ENCODE measurements at places on chromosomes 13 and 19. TPM values are rescaled to one million over a fixed set of nuclear protein-coding genes. Genes with fewer than 3 reads are reported as not detected.

DNA sequence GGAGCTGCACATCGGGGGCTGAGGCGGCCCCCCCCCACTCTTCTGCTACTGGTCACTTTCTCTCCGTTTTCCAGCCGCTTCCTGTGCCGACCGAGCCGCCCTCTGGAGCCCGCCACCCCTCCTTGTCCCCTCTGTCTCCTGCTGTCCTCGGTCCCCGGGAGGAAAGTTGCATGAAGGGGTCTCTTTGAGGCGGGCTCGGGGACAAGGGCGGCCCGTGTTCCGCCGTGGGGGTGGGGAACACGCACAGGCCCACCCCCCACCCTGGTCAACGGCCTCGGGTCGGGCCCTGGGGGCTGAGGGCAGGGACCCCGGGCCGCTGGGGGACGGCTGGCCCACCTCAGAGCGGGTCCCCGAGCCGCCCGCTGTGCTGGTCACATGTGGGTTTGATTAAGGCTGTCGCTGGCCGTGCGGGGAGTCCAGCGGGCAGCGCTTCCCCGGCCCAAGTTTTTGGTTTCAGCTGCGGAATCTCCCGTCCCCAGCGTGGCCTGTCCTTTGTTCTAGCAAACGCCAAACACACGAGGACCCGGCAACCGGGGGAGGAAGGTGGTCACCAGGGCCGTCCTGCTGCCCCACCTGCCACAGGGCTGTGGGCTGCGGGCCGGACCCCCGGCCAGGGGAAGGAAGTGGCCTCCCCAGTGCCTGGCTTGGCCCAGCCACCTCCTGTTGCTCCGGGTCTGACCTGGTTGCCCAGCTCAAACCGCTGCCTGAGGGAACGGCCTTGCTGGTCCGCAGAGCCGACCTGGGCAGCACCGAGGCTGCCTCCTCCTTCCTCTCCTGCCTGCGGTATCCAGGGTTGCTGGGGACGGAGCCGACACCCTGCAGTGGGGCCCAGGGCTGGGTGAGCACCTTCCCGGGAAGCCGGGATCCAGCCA is 1.9 kb downstream of the EFNA2 start:
- no peak for DNase-seq

- DNase-seq: no peak
These were observed 786.0 kb upstream of the KLHL1 start for GRCh38 chr13:70894258-70894657.

GRCh38 chr13:30585748-30586262 is 31.9 kb upstream of the USPL1 start:
- no peak for DNase-seq

- peak; percentile 34 for DNase-seq
These were observed 21.0 kb upstream of the DPP9 start for GRCh38 chr19:4744451-4745174.

GRCh38 chr19:39160889-39161672 is 35.5 kb downstream of the PAK4 start:
- peak; percentile 57 for DNase-seq

- DNase-seq: no peak
These were observed 3.1 kb downstream of the AKAP11 start for GRCh38 chr13:42275098-42275471.

DNA sequence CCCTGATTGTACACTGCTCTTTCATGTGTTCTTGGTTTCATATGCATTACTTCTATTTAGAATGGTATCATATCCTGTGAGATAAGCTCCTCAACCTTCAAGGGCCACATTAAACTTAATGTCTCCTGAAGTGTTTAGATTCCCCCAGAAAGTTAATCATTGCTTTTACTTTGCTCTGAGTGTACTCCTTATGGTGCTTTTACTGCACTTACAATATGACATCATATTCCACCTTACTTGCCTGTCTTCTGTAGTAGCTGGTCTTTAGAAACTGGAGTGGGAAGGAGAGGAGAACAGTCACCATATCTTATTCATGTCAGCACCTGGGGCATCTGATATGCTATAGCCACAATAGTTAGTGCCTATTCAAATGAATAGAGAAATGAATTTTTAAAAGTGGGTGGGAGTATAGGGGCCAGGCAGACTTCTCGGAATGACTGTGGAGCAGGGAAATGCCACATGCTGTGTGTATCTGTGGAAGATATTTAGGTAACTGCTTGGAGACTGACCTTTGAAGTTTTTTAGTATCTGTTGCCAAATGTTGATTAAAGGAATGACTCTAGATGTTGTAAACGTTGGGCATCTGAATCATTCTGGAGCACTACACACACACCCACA is 40.2 kb downstream of the SLAIN1 start:
- DNase-seq: no peak

- DNase-seq: no peak
These were observed 6.7 kb upstream of the GNA15 start for GRCh38 chr19:3129112-3129511.

DNA sequence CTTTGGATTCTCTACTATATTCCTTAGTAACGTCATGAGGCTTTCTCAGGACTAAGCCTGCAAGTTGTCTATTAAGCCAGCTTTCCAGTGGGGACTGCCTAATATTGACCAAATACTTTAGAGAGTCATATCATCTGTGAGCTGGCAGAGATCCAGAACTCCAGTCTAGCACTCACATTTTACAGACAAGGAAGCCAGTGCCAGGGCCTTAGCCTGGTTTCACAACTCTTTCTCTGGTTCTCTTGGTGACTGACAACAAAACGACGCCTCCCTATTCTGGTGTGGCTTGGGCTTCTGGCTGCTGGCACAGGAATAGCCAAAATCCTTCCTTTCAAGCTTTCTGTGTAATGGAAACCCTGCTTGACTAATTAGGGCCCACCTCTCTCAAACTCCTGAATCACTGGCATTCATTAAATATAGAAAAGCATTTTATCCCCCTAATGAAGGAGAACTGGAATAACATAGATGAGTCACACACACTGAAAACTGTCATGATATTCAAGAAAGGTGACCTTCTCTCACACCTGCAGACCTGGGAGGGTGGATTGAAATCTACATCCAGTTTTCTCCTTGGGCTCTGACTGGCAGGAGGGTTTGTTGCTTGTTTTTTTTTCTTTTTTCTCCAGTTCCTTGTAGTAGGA is 75.2 kb upstream of the UBL3 start:
- no peak for DNase-seq

GRCh38 chr13:99873832-99874430 is 97.6 kb downstream of the ZIC5 start:
- no peak for DNase-seq

GRCh38 chr13:100443278-100443997 is 145.2 kb downstream of the GGACT start:
- DNase-seq: no peak

GRCh38 chr19:15551293-15552004 is 43.1 kb downstream of the CYP4F22 start:
- no peak for DNase-seq

- no peak for DNase-seq
These were observed 23.1 kb upstream of the EIF3G start for GRCh38 chr19:10142701-10143375.

DNA sequence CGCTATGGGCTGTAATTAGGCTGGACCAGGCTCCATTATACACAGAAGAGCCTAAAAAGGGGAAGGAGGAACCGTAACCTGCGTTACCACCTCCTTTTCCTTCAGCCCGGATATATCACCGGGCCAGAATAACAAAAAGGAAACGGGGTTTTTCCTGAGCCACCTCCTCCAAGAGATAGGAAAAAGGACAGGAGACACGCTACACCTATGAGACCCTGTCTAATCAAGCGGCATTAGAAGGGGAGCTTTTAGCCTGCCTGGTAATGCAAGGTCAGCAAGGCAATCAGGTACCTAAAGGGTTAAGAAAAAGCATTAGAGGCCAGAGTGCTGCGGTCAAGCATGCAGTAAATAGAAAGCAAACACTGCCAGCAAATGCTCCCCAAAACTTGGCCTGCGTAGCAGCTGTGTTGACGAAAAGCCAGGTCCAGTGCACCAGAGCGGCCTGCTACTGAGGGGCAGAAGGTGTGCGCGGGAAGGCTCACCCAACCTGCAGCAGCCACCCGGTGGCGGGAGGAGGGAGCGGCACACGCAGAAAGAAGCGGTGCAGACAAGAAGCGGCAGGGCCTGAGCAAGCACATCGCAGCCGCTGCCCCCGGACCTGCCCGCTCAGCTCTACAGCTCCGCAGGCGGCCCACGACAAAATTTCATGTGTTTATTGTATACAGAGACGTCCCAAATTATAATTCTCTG is 1466.1 kb downstream of the UQCRFS1 start:
- peak; percentile 78 for DNase-seq

DNA sequence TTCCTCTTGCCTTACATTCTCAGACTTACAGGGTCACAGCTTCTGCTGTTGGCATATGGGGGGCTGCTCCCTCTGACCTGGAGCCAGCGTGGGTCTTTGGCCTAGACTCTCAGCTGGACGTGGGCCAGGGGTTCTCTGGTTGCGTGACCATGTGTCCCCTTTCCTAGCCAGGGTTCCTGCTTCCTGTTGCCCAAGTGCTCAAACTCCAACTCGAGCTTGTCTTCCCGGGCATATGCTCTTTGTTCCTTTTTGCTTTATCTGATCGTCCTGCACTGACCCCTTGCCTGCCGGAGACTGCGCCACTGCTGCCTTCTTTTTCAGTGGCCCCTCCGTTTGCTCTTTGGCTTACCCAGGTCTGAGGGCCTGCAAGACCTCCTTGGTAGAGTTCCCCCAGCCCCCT is 25.3 kb upstream of the GPR183 start:
- DNase-seq: no peak

DNA sequence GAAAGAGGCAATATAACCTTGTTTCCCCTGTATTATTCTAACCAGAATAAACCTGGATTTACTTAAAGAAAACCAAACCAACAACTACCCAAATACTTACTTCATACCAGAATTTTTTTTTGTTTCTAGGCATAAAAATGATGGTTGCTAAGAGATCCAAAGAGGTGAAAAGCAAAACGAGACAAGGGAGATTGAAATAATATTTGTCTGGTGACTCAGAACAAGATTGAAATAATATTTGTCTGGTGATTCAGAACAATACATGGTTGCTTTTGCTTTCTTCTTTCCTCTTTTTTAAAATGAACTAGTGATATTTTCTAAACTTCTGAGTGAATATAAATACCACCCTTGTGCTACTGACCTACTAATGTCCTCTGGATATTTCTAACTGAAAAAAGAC is 592.9 kb downstream of the KCTD12 start:
- no peak for DNase-seq

The PEAK3 gene
- total RNA-seq: 8.5 TPM

The NACC1 gene
- total RNA-seq: 65.1 TPM

The CYP2A7 gene
- total RNA-seq: not detected

The CGB7 gene
- 0.34 TPM for total RNA-seq

The GSX1 gene
- not detected for total RNA-seq

The ZNF527 gene
- total RNA-seq: 4.3 TPM

The SHC2 gene
- 16.8 TPM for total RNA-seq

The RFPL4A gene
- not detected for total RNA-seq

The SIGLEC12 gene
- 1.3 TPM for total RNA-seq
